ENCODE measurements at places on chromosomes 16 and 17. TPM values are rescaled to one million over a fixed set of nuclear protein-coding genes. Genes with fewer than 3 reads are reported as not detected.

GRCh38 chr16:19118938-19119431, 5.2 kb downstream of the ITPRIPL2 start:
- H3K27ac ChIP-seq: peak overlapping the region; percentile 33
- H3K27me3 ChIP-seq: no peaks in the 10 kb centered on the region
- H3K4me3 ChIP-seq: peak overlapping the region; percentile 48
- H3K36me3 ChIP-seq: no peaks in the 10 kb centered on the region
- H3K4me1 ChIP-seq: no peaks in the 10 kb centered on the region
- DNase-seq: peak; percentile 57

GRCh38 chr17:49692751-49693150, 14.9 kb upstream of the SPOP start:
- H3K36me3 ChIP-seq: no peaks in the 10 kb centered on the region
- DNase-seq: no peak
- peaks cover 18% of the 10 kb centered on the region for H3K4me1 ChIP-seq
- no peaks in the 10 kb centered on the region for H3K27me3 ChIP-seq
- H3K27ac ChIP-seq: no peak overlapping the region

DNA sequence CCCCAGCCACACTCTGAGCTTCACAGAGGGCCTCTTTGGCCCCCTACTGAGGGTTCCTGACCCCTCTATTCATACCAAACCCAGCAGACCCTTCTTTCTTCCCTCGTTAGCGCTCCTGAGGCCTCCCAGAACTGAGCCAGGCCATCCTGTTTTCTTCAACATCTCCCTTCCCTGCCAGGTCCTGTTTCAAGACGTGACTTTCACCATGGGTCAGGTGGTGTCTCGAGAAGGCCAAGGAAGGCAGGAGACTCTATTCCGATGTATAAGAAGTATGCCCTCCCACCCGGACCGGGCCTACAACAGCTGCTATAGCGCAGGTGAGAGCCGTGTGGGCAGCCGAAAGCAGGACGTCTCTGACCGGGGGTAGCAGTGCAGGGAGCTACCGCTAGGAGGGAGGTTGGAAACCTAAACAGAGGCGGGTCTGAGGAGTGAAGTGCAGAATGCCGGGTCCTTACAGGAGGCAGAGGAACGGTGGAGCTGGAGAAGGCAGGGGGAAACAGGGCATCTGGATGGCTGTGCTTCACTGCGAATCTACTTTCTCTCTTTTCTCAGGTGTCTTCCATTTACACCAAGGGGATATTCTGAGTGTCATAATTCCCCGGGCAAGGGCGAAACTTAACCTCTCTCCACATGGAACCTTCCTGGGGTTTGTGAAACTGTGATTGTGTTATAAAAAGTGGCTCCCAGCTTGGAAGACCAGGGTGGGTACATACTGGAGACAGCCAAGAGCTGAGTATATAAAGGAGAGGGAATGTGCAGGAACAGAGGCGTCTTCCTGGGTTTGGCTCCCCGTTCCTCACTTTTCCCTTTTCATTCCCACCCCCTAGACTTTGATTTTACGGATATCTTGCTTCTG, 1.3 kb upstream of the SENP3 start:
- H3K27me3 ChIP-seq: no peaks in the 10 kb centered on the region
- H3K27ac ChIP-seq: peak overlapping the region; percentile 92
- peaks cover 54% of the 10 kb centered on the region for H3K4me1 ChIP-seq
- H3K36me3 ChIP-seq: peaks cover 25% of the 10 kb centered on the region
- H3K4me3 ChIP-seq: peak overlapping the region; percentile 15
- DNase-seq: peak; percentile 46

C1QL1 gene
- total RNA-seq: 9.8 TPM

GRCh38 chr17:332023-332422, 20.6 kb downstream of the RPH3AL start:
- H3K27me3 ChIP-seq: no peaks in the 10 kb centered on the region
- H3K4me1 ChIP-seq: no peaks in the 10 kb centered on the region
- no peaks in the 10 kb centered on the region for H3K36me3 ChIP-seq
- H3K4me3 ChIP-seq: peak overlapping the region; percentile 42
- no peak for DNase-seq
- peak overlapping the region; percentile 78 for H3K27ac ChIP-seq

GRCh38 chr17:38916771-38917170, 8.6 kb upstream of the LASP1NB start:
- H3K27ac ChIP-seq: no peak overlapping the region
- no peak for DNase-seq
- H3K4me1 ChIP-seq: no peaks in the 10 kb centered on the region
- H3K27me3 ChIP-seq: no peaks in the 10 kb centered on the region

HOXB2 gene
- 20.0 TPM for total RNA-seq

GRCh38 chr17:56347639-56348038, 194.4 kb downstream of the ANKFN1 start:
- no peak overlapping the region for H3K27ac ChIP-seq
- H3K4me1 ChIP-seq: no peaks in the 10 kb centered on the region

DNA sequence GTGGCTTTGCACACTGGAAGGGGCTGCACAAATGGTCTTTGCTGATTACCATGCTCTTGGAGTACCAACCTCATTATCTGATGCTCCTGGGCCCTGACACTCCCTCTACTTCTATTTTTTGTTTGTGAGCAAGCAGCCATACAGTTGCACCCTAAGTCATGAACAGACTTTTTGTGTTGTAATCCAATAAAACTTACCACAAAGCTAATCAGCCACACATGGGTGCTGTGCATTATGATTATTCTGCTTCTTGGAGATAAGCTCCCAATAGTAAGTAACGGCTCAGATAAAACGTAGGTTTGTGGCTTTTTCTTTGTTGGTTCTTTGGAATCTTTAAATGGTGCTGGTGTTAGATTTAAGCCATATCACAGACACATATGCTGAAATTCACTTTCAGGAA, 76.2 kb downstream of the CCT6B start:
- H3K27me3 ChIP-seq: no peaks in the 10 kb centered on the region
- H3K27ac ChIP-seq: no peak overlapping the region
- no peaks in the 10 kb centered on the region for H3K36me3 ChIP-seq
- no peaks in the 10 kb centered on the region for H3K4me1 ChIP-seq
- DNase-seq: no peak

MMP28 gene
- total RNA-seq: 127 TPM

DNA sequence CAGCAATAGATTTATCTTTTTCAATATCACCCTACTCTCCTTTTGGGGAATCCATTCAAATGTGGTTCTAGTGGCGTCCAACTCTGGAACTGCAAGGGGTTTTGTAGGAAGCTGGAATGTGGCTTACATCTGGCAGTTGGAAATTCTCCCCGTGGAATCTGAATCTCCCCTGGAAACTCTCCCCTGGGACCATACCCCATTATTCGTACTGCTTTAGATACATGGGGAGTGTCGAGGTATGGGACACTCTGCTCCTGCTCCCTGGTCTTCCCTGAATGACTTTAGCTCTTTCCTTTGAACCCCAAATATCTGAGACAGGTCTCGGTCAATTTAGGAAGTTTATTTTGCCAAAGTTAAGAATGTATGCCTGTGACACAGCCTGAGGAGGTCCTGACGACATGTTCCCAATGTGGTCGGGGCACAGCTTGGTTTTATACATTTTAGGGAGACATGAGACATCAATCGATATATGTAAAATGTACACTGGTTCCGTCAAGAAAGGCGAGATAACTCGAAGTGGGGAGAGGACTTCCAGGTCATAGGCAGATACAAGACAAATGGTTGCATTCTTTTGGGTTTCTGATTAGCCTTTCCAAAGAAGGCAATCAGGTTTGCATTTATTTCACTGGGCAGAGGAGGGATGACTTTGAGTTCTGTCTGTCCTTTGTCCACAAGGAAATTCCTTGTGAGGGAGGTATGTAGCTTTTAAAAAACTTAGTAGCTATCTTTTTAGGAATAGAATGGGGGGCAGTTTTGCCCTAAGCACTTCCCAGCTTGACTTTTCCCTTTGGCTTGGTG, 89.1 kb upstream of the CORO6 start:
- no peaks in the 10 kb centered on the region for H3K36me3 ChIP-seq
- peaks cover 70% of the 10 kb centered on the region for H3K4me1 ChIP-seq
- no peak overlapping the region for H3K27ac ChIP-seq
- no peaks in the 10 kb centered on the region for H3K27me3 ChIP-seq

KRT36 gene
- not detected for total RNA-seq

DNA sequence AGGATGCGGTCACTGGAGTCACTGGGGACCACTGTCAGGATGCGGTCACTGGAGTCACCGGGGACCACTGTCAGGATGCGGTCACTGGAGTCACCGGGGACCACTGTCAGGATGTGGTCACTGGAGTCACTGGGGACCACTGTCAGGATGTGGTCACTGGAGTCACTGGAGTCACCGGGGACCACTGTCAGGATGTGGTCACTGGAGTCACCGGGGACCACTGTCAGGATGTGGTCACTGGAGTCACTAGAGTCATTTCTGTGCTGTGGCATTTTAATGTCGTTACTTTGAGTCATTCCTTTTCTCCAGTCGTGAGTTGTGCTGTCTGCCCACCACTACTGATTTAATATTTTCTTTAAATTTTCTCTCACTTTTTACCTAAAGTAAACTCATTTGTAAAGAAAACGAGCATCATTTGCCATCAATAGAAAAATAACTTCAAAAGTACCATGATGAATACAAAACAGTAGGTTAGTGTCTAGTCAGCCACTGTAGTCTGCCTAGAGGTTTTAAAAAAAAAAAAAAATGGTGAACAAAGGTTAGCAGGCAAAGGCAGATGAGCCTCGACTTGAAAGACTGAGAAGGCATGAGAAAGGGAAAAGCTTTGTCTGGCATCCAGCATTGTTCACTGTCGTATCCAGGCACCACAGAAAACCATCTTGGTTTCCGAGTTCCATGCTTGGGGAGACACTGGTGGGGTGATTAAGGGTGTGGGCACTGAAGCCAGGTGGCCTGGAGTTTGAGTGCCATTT, 346.6 kb downstream of the SNX29 start:
- no peak overlapping the region for H3K4me3 ChIP-seq
- H3K27ac ChIP-seq: no peak overlapping the region
- no peaks in the 10 kb centered on the region for H3K36me3 ChIP-seq
- no peaks in the 10 kb centered on the region for H3K27me3 ChIP-seq
- no peaks in the 10 kb centered on the region for H3K4me1 ChIP-seq
- no peak for DNase-seq

DNA sequence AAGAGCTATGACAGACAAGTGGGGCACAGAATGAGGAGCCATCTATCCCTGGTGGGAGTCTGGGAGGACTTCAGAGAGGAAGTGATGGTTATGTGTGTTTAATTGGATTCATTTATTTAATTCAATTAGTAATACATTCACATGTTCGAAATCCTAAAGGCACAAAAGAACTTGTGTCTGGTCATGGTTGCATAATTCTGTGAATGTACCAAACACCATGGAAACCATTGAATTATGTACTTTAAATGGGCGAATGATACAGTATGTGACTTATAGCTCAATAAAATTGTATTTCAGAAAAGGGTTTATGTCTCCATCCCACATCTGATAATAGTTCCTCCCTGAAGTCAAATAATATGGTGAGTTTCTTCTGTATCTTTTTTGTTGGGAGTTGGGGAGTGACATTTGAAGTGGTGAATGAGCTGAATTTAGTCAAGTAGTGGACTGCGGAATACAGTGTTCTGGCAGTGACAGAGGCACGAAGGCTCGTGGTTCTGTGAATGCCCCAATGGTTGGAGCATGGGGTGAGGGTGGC, 19.8 kb upstream of the G6PC1 start:
- DNase-seq: no peak
- no peak overlapping the region for H3K4me3 ChIP-seq
- peaks cover 4% of the 10 kb centered on the region for H3K4me1 ChIP-seq
- no peak overlapping the region for H3K27ac ChIP-seq

GRCh38 chr16:54927125-54928015, 3.3 kb upstream of the IRX5 start:
- no peaks in the 10 kb centered on the region for H3K36me3 ChIP-seq
- H3K27me3 ChIP-seq: peaks cover 7% of the 10 kb centered on the region
- no peak for DNase-seq
- peaks cover 41% of the 10 kb centered on the region for H3K4me1 ChIP-seq
- no peak overlapping the region for H3K27ac ChIP-seq

DNA sequence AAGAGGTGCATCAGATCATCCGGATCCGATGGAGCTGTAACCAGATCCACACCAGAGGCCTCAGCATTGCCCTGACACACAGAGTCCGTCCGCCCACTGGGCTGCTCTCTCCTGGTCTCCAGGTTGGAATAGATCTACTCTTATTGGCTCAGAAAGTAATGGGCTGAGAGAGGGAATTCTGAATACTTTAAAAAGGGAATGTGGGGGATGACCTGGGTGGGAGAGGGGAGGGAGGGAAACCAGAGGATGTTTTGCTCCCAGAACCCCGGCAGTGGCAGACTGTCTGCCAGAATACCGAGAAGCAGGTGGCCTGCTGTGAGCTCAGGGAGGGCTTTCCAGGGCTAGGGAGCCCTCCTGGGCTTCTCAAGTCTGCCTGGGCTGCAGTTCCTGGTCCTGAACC, 126.5 kb downstream of the ENGASE start:
- H3K36me3 ChIP-seq: no peaks in the 10 kb centered on the region
- H3K4me1 ChIP-seq: no peaks in the 10 kb centered on the region
- H3K27me3 ChIP-seq: no peaks in the 10 kb centered on the region
- no peak overlapping the region for H3K4me3 ChIP-seq
- no peak for DNase-seq
- H3K27ac ChIP-seq: no peak overlapping the region

TRAPPC1 gene
- 35.0 TPM for total RNA-seq

DNA sequence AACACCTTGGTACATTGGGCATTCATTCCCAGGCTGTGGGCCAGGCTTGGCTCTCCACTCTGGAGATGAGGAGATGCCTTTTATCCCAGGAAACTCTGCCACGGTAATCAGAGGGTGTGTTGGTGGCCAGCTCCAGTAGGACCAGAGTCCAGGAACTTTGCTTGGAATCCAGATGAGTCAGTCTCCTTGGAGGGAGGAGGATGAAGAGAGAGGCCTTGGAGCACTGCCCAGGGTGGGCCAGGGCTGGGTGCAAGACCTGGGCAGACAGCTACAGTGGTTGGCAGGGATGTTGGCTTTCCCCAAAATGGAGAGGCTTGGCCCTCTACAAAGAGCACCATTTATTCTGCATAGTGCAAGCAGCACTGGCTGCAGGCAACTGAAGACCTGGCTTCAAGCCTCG, 209.0 kb downstream of the RGS9 start:
- no peak overlapping the region for H3K27ac ChIP-seq
- no peaks in the 10 kb centered on the region for H3K27me3 ChIP-seq
- no peak overlapping the region for H3K4me3 ChIP-seq
- DNase-seq: no peak

DNA sequence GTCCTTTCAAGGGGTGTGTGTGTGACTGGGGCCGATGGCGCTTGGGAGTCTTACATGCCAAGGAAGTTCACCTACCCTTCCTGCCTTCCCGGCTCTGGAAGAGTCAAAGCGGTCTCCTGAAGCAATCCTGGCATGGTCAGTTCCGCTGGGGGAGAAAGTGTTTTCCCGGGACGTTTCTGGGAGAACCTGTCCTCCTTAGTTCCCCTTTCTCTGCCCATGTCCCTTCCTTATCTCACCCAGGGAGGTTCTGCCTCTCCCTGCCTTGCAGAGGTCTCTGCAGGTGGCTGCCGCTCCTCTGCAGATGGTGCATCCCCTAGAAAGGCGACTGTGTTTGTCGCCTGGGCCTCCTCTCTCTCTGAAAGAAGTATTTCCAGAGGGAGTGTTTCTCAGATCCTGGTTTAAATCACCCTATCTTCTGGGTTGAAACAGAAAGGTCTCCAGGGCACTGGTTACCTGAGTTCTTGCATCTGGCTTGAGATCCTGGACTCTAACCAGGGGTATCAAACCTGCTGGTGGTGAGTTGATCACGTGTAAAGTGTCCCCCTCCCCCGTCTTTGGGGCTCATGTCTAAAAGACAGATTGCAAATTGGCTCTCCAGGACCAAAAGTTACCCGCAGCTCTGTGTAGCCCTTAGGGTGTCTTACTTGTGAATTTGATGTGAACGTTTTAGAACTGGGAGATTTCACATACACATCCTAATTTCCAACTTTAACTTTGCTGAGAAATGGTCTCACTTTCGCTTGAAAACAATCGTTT, 1.9 kb downstream of the PRKCB start:
- no peaks in the 10 kb centered on the region for H3K36me3 ChIP-seq
- H3K4me1 ChIP-seq: peaks cover 4% of the 10 kb centered on the region
- DNase-seq: no peak
- peak overlapping the region; percentile 57 for H3K4me3 ChIP-seq
- H3K27ac ChIP-seq: no peak overlapping the region
